Astrocyte (in vitro differentiated cells and primary cell): ENCODE measurements at places on chromosomes 1 and 21. TPM values are rescaled to one million over a fixed set of nuclear protein-coding genes. Genes with fewer than 3 reads are reported as not detected.

The IL20 gene
- total RNA-seq = not detected in 2 replicates

The MED8 gene
- 54.5 and 57.1 TPM in 2 replicates for total RNA-seq

DNA sequence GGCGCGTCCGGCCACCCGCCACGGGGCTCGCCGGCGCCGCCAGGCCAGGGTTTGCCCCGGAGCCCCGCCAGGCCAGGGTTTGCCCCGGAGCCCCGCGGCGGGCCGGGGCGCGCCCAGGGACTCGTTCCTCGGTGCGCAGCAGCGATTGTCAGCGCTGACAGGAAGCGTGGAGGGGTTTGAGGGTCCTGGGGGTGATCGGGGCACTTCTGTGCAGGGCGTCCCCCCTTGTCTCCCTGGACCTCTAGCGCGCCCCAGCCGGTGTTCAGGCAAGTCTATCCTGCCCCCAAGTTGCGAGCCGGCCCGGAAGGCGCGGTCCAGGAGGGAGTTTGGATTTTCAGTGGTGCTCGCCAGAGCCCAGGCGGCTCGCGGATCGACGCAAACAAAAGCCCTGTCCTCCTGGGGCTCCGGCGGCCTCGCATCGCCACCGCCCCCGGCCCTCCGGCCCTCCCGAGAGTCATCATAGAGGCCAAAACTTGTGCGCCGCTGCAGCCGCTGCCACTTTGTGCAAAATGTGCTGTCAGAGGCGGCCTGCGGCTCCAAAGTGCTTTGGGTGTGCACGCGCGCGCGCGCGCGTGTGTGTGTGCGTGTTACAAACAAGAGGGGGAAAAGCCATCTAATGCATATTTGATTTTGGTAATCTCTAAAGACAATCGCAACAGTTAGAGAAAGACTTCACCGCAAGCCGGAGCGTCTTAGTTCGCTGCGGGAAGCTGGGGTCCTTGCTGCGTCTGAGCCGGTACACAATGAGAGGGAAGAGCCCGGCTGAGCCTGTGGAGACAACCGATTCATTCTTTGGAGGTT is 1.0 kb downstream of the ROR1 start:
- DNase-seq = peak; percentile 46
- no peaks in the 10 kb centered on the region for H3K36me3 ChIP-seq
- peak overlapping the region; percentile 43 for H3K27ac ChIP-seq
- peak overlapping the region; percentile 77 for H3K4me3 ChIP-seq
- peaks cover 8% of the 10 kb centered on the region for H3K27me3 ChIP-seq

DNA sequence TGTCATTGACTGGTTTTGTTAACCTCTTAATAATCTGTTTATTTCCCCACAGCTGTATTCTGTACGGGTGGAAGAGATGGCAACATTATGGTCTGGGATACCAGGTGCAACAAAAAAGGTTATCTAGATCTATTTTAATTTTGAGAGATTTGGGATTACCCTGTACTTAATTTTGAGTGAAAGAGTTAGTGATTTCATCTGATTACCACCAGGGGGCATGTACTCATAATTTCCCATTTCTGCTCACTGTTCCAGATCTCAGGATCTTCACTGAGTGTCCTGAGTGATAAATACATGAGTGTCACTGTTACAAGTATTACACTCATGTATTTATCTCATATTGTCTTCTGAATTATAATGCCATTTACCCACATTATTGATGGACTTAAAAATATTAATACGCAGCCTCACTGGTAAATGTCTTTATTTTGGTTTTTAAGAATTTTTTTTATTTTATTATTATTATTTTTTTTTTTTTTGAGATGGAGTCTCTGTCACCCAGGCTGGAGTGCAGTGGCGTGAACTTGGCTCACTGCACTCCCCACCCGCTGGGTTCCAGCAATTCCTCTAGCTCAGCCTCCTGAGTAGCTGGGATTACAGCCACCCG is 27.4 kb downstream of the DTL start:
- H3K4me3 ChIP-seq = no peak overlapping the region
- H3K27me3 ChIP-seq = no peaks in the 10 kb centered on the region
- peak; percentile 12 for DNase-seq

GRCh38 chr1:14071581-14071980 is 371.6 kb downstream of the PRDM2 start:
- no peak overlapping the region for H3K4me3 ChIP-seq
- H3K4me1 ChIP-seq = no peaks in the 10 kb centered on the region
- H3K27me3 ChIP-seq = no peaks in the 10 kb centered on the region

The TSPEAR gene
- total RNA-seq = not detected in 2 replicates
